Esophagus muscularis mucosa (tissue), 4 donors: ENCODE measurements at places on chromosomes 5 and 9. TPM values are rescaled to one million over a fixed set of nuclear protein-coding genes. Genes with fewer than 3 reads are reported as not detected.

DNA sequence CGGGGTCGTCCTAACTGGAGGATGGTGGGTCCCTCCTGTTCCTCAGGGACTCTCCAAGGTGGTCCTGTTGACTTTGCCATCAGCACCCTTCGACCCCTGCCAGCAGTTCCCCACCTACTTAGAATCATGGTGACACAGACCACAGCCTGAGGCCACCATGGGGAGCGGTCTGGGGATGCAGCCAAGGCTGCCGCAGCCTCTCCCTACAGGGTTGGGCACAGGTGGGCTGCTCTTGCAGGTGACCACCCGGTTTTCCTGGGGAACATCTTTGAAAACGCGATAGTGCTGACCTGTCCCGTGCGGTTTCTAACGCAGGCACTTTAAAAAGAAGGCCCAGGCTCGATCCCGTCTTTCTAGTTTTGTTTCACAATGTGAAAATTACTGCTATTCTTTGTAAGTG lies 12.7 kb upstream of the CEL start:
- H3K4me3 ChIP-seq = no peak overlapping the region
- H3K36me3 ChIP-seq = peaks cover 74% of the 10 kb centered on the region
- H3K27me3 ChIP-seq = no peaks in the 10 kb centered on the region

DNA sequence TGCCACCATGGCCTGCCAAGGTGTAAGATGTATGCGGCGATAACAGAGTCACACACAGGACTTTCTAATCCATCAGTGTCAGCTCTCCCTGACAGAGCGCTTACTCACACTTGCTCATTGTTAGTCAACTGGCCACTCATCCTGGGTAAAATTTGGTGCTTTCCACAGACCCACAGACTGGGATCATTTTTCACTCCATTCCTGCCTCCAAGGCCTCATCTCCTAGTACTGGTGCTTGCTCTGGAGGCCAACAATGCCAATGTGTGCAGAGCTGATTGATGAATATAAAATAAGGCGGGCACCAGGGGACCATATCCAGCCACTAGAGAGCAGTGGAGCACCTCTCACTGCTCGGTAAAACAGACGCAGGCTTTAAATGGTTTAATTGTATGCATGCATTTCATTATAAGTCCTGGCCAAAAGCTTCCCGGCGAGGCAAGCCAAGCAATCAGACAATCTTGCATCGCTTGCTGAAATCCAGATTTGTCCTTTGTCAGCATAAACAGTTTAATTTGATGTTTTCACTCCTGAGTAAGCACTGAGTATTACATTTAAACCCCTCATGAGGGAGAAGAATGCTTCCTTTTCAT lies 22.3 kb downstream of the PSMB7 start:
- H3K27ac ChIP-seq = no peak overlapping the region
- no peaks in the 10 kb centered on the region for H3K27me3 ChIP-seq
- peaks cover 53% of the 10 kb centered on the region for H3K4me1 ChIP-seq
- peaks cover 5% of the 10 kb centered on the region for H3K36me3 ChIP-seq

GRCh38 chr9:133117271-133118178 lies 3.5 kb downstream of the RALGDS start:
- H3K27ac ChIP-seq = peak overlapping the region; percentile 20
- DNase-seq = no peak
- H3K4me1 ChIP-seq = peaks cover 97% of the 10 kb centered on the region
- no peaks in the 10 kb centered on the region for H3K27me3 ChIP-seq
- no peaks in the 10 kb centered on the region for H3K36me3 ChIP-seq

Gene IL7R
- 2.8 TPM for total RNA-seq

Gene SPATA31E1
- total RNA-seq = not detected

Gene TXNDC8
- not detected for total RNA-seq
